ENCODE measurements at places on chromosomes 5 and 9.

- no peak for DNase-seq
Measured at GRCh38 chr5:105554568-105555169, 1992.1 kb upstream of the NUDT12 start.

- no peak for DNase-seq
Measured at GRCh38 chr5:102794677-102795331, 39.7 kb downstream of the PAM start.

GRCh38 chr5:88940713-88941112 is 57.7 kb upstream of the MEF2C start:
- DNase-seq: peak; percentile 47

DNA sequence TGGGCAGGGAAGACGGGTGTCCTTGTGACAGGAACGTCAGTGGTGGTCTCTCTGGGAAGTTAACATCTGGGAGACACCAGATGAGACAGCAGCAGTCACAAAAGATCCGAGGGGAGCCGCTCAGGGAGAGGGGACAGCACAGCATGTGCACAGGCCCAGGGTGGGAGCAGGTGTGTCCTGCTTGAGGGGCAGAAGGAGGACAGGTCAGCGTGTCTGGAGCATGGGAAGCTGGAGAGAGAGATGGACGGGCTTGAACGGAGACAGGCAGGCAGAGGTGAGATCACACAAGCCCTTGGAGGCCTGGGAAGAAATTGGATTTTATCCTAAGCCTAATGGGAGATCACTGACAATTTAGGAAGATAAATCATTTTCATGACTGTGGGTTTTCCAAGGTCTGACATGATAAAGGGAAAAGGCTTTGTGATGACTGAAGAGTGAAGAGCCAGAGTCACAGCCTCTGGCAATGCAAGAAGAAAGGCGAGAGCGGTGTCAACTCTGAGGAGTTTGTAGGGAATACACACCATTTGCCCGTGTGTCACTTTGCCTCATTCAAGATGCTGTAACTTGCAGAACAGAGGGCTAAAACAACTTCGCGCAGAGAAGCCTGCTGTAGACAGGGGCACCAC is 88.3 kb downstream of the FSTL4 start:
- DNase-seq: no peak

- peak; percentile 63 for DNase-seq
Measured at GRCh38 chr5:132661231-132662003, 3.4 kb downstream of the IL13 start.

- DNase-seq: no peak
Measured at GRCh38 chr5:141342773-141343172, 856 bp upstream of the PCDHGA3 start.

- DNase-seq: no peak
Measured at GRCh38 chr5:112415552-112415951, 3.5 kb downstream of the EPB41L4A start.

- DNase-seq: no peak
Measured at GRCh38 chr5:149641600-149641999, 60.3 kb downstream of the ARHGEF37 start.

GRCh38 chr5:10222326-10222725 is 27.4 kb downstream of the ATPSCKMT start:
- DNase-seq: no peak

DNA sequence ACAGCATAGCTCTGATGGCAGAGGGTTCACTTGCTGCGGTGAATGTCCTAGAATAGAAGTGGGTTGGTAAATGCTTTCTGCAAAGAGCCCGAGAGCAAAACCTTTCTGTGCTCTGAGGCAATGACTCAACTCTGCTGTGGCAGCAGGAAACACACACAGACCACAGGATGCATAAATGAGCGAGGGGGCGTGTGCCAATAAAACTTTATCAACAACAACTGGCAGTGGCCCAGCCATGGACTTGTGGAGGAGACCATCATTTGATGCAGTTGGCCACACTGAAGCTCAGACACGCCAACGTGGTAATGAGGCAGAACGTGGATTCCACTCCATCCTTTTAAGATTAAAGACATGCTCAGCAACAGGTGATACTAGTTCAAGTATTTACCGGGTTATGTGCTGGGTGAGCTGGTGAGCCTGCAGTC is 6.8 kb downstream of the MRPL36 start:
- DNase-seq: peak; percentile 98

- DNase-seq: no peak
Measured at GRCh38 chr9:123812984-123813383, 116.9 kb downstream of the DENND1A start.

- DNase-seq: no peak
Measured at GRCh38 chr5:16864631-16865131, 71.4 kb downstream of the MYO10 start.

- DNase-seq: no peak
Measured at GRCh38 chr5:24407466-24407865, 237.3 kb downstream of the CDH10 start.

GRCh38 chr5:93611273-93611975 is 28.4 kb downstream of the NR2F1 start:
- no peak for DNase-seq

GRCh38 chr5:16935231-16936149 is 598 bp downstream of the MYO10 start:
- DNase-seq: peak; percentile 14

DNA sequence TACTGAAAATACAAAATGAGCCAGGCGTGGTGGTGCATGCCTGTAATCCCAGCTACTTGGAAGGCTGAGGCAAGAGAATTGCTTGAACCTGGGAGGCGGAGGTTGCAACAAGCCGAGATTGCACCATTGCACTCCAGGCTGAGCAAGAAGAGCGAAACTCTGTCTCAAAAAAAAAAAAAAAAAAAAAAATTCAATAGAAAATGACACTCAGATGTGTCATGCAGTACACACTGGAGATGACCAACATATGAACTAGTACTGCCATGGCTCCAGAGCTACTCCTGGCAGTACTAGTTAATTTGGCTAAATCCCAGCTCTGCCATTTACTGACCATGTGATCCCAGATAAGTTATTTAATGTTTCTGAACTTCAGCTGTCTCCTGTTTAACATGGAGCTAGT is 7.3 kb downstream of the ATOX1 start:
- DNase-seq: no peak

- DNase-seq: no peak
Measured at GRCh38 chr9:130977811-130978221, 31.2 kb upstream of the LAMC3 start.

- no peak for DNase-seq
Measured at GRCh38 chr9:33117796-33118195, 41.3 kb upstream of the SMU1 start.

DNA sequence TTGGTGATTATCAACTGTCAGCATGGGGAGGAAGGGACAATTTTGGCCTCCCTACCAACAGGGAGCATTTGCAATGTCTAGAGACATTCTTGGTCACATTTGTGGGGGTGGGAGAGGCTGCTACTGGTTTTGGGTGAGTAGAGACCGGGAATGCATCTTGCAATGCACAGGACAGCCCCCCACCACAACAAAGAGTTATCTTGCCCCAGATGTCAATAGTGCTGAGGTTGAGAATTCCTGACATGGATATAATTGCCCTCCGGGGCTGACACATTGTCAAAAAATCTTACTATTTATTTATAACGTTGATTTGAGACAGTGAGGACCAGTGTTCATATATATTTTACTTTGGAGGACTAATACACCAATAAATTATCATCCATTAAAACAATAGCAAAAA is 316.1 kb downstream of the PSAT1 start:
- DNase-seq: no peak

- DNase-seq: no peak
Measured at GRCh38 chr9:106637486-106637885, 225.5 kb upstream of the ZNF462 start.

All from GM12865 (cell line).